ENCODE measurements at places on chromosomes 1 and 21.

DNA sequence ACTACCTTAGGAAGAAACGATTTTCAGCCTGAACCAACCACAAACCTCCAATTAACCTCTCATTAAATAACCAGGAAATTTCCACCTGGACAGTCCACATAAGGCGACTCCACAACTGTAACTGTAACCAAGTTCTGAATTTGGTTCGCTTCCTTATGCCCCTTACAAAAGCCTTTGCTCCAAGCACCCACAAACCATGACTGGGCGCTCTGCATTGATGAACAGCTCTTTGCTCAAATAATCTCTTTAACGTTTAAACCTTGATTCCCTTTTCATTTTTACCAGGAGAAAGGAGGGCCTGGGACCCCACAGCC is 38.2 kb upstream of the ZNF124 start:
- no peak for DNase-seq

DNA sequence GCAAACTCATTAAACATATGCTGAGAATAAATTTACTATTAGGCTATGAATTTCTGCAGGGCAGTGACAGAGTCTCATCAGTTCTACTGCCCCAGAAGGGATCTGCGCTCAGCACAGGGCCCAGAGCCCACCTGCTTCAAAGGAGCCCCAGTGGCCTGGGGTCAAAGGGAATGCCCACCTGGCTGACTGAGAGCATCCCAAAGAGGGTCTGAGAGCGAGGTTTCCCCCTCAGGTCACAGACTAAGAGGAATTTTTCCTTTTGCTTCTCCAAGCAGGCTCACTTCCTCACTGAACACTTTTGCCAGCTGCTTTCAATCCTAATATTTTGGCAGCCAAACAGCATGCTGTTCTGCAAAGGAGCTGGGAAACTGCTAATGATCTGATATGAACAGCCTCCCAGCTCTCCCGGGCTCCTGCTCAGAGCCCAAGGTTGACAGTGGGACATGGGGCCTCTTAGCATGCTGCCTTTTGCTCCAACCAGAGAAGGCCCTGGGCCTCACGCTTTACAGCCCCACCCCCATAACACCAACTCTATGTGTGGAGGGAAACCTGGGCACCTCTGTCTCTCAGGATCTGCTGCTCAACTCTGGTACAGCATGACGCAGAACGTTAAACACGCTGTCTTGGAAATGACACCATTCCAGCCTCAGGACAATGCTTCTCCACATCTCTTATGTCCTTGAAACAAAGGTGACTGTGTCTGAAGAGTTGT is 70.7 kb upstream of the SYT6 start:
- DNase-seq = no peak

DNA sequence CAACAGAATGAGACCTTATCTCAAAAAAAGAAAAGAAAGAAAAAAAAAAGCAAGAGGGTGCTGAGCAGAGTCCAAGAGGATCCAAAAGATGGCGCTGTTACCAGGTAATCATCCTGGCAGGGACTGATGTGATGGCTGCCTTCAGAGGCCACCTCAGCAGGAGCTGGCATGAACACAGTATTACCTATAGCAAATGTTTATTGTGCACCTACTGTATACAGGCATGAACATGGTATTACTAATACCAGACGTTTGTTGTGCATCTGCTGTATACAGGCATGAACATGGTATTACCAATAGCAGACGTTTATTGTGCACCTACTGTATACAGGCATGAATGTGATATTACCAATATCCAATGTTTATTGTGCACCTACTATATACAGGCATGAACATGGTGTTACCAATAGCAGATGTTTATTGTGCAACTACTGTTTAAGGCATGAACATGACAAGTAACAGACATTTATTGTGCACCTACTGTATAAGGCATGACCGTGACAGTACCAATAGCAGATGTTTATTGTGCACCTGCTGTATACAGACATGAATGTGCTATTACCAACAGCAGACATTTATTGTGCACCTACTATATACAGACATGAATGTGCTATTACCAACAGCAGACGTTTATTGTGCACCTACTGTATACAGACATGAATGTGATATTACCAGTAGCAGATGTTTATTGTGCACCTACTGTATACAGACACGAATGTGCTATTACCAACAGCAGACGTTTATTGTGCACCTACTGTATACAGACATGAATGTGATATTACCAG is 115.1 kb upstream of the TMEM51 start:
- DNase-seq = no peak

DNA sequence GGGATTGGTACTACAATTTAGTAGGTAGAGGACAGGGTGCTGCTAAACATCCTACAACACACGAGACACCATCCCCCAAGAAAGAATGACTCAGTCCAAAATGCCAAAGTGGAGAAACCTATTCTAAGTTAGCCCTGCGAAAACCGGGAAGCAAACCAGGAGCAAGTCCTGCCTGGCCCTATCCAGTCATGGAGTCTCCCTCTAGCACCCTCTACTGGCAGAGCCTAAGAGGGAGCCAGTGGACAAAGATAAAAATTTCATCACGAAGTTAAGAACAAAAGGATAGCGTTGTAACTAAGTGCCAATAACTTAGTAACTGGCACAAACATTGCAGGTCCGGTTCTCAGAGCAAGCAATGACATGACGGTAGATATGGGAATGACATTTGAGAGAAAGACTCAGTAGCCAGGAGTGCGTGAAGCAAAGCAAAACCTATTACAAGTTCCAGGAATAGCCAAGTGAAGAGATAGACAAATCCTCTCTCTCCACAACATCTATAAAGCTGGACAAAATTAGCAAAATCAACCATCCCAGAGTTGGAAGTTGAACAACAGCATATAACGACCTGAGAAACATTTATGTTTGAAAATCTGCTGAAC is 383.5 kb downstream of the OMA1 start:
- DNase-seq = peak; percentile 66

GRCh38 chr1:178945763-178946266 is 74.9 kb upstream of the ANGPTL1 start:
- DNase-seq = no peak
